ENCODE measurements at places on chromosomes 3 and 15.

DNA sequence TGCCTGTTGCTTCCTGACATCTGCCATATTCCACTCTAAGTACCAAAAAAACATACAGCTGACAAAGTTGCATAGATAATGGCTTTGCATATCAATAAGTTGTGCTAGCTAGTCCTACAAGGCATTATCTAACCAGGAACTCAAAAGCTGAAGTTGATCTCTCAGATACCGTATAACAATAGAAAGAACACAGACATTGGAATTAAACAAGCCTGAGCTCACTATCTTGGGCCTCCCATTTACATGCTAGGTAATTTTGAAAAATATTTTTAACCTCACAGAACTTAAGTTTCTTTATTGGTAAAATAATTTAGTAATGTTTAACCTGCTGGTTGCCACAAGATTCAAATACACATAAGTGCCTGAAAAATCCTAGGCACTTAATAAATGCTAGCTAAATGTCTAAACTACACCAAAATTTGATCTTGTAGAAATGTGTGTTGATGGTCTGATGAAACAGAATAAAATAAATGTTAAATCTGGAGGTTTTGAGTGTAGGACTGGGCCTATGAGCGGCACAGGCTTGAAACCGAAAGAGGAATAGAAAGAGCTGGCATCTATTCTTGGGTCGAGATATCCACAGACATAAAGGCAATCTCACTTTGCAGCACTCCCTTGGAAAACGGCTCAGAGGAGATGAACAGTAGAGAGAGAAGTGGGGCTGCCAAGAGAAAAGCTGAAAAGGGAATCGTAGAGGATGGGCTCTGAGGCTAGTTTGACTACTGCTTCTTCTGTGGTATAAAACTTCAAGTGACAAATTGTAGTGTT is 29.9 kb upstream of the TTC14 start:
- DNase-seq: no peak

DNA sequence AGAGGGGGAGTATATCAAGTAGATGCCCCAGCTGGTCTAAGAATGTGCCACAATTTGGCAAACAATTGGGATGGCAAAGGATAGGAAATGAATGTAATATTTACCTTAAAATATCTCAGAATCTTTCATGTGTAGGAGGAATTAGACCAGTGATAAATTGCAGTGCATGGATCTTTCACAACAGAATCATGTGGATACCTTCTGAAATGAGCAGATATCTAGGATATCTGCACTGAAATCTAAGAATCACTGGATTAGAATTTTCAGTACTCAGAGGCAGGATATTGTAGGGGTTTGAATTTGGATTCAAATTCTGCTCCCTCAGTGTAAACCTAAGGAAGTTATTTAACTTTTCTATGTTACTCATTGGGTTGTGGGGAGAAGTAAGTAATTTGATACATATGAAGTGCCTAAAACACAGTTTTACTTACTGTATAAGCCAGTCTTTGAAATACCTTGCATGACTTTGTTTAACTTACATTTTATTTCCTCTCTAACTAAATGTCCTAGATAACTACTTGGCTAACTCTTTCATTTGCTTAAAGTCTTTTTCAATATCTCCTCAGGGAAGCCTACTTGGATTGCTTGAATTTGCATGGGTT is 8.8 kb downstream of the IL1RAP start:
- no peak for DNase-seq

DNA sequence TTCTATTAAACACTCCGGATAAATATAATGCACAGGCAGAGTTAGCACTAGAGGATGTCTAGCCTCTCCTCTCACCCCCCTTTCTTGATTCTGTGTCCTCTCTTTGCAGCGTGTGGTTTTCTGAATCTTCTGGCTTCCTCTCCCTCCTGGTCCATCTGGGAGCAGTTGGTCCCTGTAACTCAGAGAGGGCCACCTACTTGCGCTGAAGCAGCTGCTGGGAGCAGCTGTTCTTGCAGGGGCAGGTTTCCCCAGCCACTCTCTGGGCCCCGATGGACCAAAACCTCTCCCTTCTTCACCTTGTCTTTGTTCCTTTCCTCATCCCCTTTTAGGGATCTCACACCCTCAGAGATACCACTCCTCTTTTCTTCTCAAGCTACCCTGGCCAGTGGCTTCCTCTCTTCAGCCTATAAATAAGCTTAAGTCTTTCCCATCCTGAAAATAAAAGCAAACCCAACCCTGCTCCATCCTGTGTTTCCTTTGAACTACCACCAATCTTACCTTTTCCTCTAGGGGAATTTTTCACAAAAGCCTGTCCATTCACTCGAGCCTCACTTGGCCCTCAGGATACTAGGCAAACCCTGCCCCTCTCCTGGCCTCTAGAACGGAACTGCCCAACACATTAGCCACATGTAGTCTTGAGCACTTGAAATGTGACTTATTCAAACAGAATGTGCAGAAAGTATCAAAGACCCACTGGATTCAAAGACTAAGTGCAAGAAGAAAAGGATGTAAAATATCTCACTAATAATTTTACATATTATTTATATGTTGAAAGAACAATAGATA is 59.7 kb downstream of the STARD5 start:
- no peak for DNase-seq

GRCh38 chr3:14789640-14790285 is 29.0 kb upstream of the FGD5 start:
- no peak for DNase-seq

- DNase-seq: peak; percentile 74
Measured at GRCh38 chr3:72444656-72445223, 403.5 kb downstream of the SHQ1 start.

Measured in CD4-positive, CD25-positive, alpha-beta regulatory T cell (primary cell).